Activated T-helper 1 cell treated with anti-CD3 and anti-CD28 coated beads, Interleukin-12 subunit alpha, Interleukin-12 subunit beta, Interleukin-2, Interleukin-4 antibody, amounts not matched to agents 30 ng/mL and 10 ng/mL and 1 ng/mL, durations not matched to agents 14 hours and 24 hours and 36 hours (primary cell): ENCODE measurements at places on chromosomes 3 and 15. TPM values are rescaled to one million over a fixed set of nuclear protein-coding genes. Genes with fewer than 3 reads are reported as not detected.

CPLX3 gene
- total RNA-seq = 0.17 and 0.29 TPM in 2 replicates

FMN1 gene
- total RNA-seq = 0.03 TPM in 1 of 2 replicates, not detected in the other

LARP6 gene
- 0.44 TPM in 1 of 2 replicates, not detected in the other for total RNA-seq

TGM5 gene
- not detected in 2 replicates for total RNA-seq

MOBP gene
- total RNA-seq = not detected in 2 replicates

QRICH1 gene
- 147 and 150 TPM in 2 replicates for total RNA-seq

CACNA2D2 gene
- 0.52 and 0.78 TPM in 2 replicates for total RNA-seq

GRCh38 chr3:98966862-98967546 lies 65.5 kb upstream of the DCBLD2 start:
- H3K4me1 ChIP-seq = no peaks in the 10 kb centered on the region
- no peak for DNase-seq
- H3K27ac ChIP-seq = no peak overlapping the region
- H3K36me3 ChIP-seq = no peaks in the 10 kb centered on the region
- H3K4me3 ChIP-seq = no peak overlapping the region
- H3K27me3 ChIP-seq = no peaks in the 10 kb centered on the region

DNA sequence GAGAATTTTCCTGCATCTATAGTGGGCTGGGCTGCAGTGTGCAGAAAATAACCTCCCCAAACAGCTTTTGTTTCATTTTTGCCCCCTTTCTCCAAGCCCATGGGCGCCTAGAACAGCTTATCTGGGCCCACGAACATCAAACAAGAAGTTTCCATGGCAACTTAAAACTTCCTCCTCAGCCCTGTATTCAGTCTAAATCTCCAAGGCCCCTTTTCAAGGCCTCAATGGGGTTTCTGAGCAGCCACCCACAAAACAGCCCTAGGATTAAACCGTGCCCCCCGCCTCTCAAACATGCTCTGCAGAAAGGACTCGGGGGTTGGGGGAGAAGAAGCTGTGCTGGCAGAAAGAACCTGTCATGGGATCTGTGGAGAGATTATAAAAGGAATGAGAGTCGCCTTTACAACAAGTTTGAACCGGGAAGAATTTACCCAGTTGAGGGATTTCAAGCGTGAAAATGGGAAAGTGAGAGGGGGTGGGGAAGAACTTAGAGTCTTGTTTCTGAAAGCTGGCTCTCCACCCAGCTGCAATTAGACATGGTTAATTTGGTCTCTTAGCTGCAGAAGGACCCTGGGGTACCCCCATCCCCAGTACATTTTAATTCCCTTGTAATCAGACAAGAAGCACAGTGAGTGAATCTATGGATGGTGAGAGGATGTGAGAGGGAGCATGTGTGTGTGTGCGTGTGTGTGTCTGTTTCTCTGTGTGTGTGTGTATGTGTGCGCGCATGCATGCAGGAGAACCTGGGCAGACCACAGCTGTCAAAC lies 4.3 kb upstream of the FAM107A start:
- H3K27me3 ChIP-seq = peaks cover 28% of the 10 kb centered on the region
- H3K4me1 ChIP-seq = peaks cover 22% of the 10 kb centered on the region
- no peak for DNase-seq

GRCh38 chr3:86963611-86964010 lies 27.3 kb downstream of the VGLL3 start:
- no peaks in the 10 kb centered on the region for H3K4me1 ChIP-seq
- no peak for DNase-seq
- H3K4me3 ChIP-seq = no peak overlapping the region
- H3K27ac ChIP-seq = no peak overlapping the region
- no peaks in the 10 kb centered on the region for H3K27me3 ChIP-seq
- H3K36me3 ChIP-seq = no peaks in the 10 kb centered on the region

GRCh38 chr3:124587053-124587408 lies 143.2 kb upstream of the UMPS start:
- H3K4me1 ChIP-seq = peaks cover 7% of the 10 kb centered on the region
- H3K27me3 ChIP-seq = peaks cover 50% of the 10 kb centered on the region
- no peak overlapping the region for H3K4me3 ChIP-seq
- no peak overlapping the region for H3K27ac ChIP-seq
- DNase-seq = no peak
- H3K36me3 ChIP-seq = no peaks in the 10 kb centered on the region

GRCh38 chr3:14991151-14991742 lies 43.9 kb downstream of the NR2C2 start:
- no peaks in the 10 kb centered on the region for H3K27me3 ChIP-seq
- H3K27ac ChIP-seq = no peak overlapping the region
- H3K4me3 ChIP-seq = no peak overlapping the region
- H3K4me1 ChIP-seq = peaks cover 24% of the 10 kb centered on the region

GRCh38 chr3:42849017-42849416 lies 26.7 kb downstream of the CYP8B1 start:
- no peak overlapping the region for H3K27ac ChIP-seq
- H3K4me1 ChIP-seq = peaks cover 15% of the 10 kb centered on the region
- H3K36me3 ChIP-seq = no peaks in the 10 kb centered on the region
- no peaks in the 10 kb centered on the region for H3K27me3 ChIP-seq
- no peak overlapping the region for H3K4me3 ChIP-seq

DNA sequence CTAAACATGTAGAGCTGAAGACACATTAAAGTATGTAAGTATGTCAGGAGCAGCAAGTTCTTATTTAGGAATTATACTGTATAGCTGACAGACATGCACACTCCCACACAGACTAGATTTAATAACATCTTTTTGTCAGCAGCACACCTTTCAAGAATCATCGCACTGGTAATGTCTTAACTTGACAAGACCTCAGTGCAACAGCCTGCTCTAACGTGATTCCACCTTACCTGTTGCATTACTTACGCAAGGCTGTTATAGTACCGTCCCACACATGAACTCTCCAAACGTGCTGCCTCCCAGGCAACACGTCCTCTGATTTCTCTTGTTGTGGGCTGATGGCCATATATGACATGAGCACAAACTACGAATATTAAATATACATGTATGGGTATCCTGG lies 11.9 kb downstream of the CHRM5 start:
- no peaks in the 10 kb centered on the region for H3K36me3 ChIP-seq
- no peak for DNase-seq
- no peak overlapping the region for H3K27ac ChIP-seq
- peaks cover 2% of the 10 kb centered on the region for H3K27me3 ChIP-seq
- H3K4me3 ChIP-seq = no peak overlapping the region
- H3K4me1 ChIP-seq = no peaks in the 10 kb centered on the region

GRCh38 chr15:73994413-73994883 lies at the start of gene PML:
Gene PML (plus strand): TSS chr15:73994716. CDS start chr15:73994813, 97 bp downstream.
- peak within 1 kb of the TSS; percentile 89 for H3K4me3 ChIP-seq
- peak within 1 kb of the TSS; percentile 85 for H3K27ac ChIP-seq
- peaks cover 20% of the 10 kb centered on the region for H3K36me3 ChIP-seq
- no peaks in the 10 kb centered on the region for H3K27me3 ChIP-seq

- H3K4me1 ChIP-seq = peaks cover 6% of the 10 kb centered on the region
- peaks cover 6% of the 10 kb centered on the region for H3K27me3 ChIP-seq
- no peaks in the 10 kb centered on the region for H3K36me3 ChIP-seq
- DNase-seq = no peak
- H3K4me3 ChIP-seq = no peak overlapping the region
Observed at GRCh38 chr15:40339621-40339945, 1.2 kb downstream of the CCDC9B start.

DNA sequence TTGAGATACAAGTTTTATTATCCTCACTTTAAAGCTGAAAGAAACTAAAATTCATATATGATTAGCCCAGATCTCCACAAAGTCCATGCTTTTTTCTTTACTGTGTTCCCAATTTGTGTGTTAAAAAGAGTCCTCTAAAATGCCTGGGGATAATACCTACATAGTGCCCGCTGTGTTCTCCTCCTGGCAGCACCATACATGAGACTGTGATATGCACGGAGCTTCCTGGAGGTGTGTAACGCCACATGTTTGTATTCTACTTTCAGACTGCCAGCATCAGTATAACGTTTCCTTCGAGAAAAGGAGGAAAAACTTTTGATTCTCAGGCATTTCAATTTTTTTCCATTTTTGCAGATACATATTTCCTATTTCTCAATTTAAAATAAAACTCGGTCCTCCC lies 273.3 kb upstream of the TGFBR2 start:
- H3K36me3 ChIP-seq = peaks cover 4% of the 10 kb centered on the region
- DNase-seq = no peak
- H3K4me1 ChIP-seq = peaks cover 24% of the 10 kb centered on the region

GRCh38 chr3:131733086-131733841 lies 230.5 kb upstream of the MRPL3 start:
- H3K4me1 ChIP-seq = peaks cover 23% of the 10 kb centered on the region
- peaks cover 1% of the 10 kb centered on the region for H3K36me3 ChIP-seq
- no peak overlapping the region for H3K27ac ChIP-seq
- no peak overlapping the region for H3K4me3 ChIP-seq

- peaks cover 11% of the 10 kb centered on the region for H3K4me1 ChIP-seq
- H3K4me3 ChIP-seq = no peak overlapping the region
- peak overlapping the region; percentile 61 for H3K27ac ChIP-seq
- no peaks in the 10 kb centered on the region for H3K27me3 ChIP-seq
- H3K36me3 ChIP-seq = peaks cover 6% of the 10 kb centered on the region
- DNase-seq = no peak
Observed at GRCh38 chr15:65550681-65551098, 20.4 kb downstream of the HACD3 start.

DNA sequence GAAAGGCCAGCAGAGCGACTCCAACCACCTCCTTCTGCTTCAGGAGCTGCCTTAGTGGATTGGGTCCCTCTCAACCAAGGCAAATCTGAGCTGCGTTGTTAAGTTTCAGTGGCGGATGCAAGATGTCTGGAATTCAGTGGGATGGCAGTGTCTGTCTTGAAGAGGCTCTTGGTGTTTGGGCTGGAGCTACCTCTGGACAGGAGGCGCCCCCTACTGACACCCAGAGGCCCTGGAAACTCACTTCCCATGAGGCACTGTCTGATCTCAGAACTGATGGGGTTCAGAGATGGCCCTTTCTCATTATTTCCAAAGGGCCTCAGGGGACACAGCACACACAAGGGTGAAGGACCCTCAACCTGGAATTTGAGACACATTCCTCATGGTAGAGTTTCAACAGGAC lies 6.0 kb upstream of the SLC28A1 start:
- H3K36me3 ChIP-seq = no peaks in the 10 kb centered on the region
- H3K27ac ChIP-seq = no peak overlapping the region
- H3K4me3 ChIP-seq = no peak overlapping the region
- peak; percentile 25 for DNase-seq
- peaks cover 7% of the 10 kb centered on the region for H3K27me3 ChIP-seq
- no peaks in the 10 kb centered on the region for H3K4me1 ChIP-seq
